ENCODE measurements at places on chromosomes 2 and 18.
A peak's percentile ranks its signal among the peaks of the same experiment; 100 is the strongest.

GRCh38 chr18:43484710-43485109 lies 207.4 kb upstream of the SYT4 start:
- no peak for DNase-seq

DNA sequence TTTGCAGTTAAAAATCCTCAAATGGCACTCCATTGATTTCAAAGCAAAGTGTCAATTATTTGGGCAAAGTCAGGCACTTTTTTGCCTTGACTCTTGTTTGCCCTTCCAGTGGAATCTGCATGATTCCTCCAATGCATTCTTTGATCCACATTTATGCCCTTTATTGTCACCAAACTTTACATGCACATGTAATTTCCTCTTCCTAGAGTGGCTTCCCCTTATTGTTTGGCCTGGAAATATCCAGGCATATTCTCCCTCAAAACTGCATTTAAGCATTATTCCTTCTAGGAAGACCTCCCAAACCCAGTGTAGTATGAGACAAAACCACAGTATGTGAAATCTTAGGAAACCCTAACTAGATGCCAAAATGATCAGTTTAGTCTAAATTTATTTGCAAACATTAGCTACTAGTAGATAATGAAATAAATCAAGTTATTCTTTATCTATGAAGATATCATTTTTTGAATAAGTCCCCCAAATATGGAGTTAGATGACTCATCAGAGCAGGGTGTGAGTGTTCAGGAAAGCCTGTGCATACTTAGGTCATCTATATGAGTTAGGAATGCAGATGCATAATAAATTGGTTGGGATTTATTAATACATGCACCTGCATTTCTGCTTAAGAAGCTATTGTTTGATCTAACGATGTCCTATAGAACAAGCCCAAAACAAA lies 433.3 kb upstream of the TCF4 start:
- DNase-seq = no peak

DNA sequence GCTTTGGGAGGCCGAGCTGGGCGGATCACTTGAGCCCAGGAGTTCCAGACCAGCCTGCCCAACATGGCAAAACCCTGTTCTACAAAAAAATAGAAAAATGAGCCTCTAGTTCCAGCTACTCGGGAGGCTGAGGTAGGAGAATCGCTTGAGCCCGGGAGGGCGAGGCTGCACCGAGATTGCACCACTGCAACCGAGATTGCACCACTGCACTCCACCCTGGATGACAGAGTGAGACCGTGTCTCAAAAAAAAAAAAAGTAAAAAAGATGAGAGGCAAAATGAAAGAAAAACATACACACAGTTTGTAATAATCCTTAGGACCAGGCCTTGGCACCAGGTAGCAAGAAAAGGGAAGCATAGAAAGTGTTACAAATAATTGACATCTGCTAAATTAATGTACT lies 22.0 kb downstream of the RBM43 start:
- DNase-seq = no peak

GRCh38 chr2:205280596-205281236 lies 401.6 kb upstream of the NRP2 start:
- no peak for DNase-seq

DNA sequence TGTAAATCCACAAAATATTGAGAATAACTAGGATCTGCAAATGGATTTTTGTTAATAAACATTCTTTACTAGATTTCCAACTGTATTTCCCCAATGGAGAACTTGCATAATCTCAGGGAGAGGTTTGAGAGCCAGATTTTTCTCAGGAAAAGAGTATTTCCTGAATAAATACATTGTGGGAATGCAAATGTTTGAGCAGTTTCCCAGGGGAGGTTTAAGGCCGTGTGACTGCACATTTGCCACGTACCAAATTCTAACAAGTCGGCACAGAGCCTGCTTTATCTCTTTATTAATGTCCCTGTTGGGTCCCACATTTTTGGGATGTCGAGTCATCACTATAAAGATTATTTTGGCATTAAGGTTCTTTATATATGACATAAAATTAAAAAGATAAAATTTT lies 27.0 kb downstream of the TFPI start:
- DNase-seq = no peak

- peak; percentile 75 for DNase-seq
These were observed 21.6 kb upstream of the SLC20A1 start for GRCh38 chr2:112623913-112624777.

DNA sequence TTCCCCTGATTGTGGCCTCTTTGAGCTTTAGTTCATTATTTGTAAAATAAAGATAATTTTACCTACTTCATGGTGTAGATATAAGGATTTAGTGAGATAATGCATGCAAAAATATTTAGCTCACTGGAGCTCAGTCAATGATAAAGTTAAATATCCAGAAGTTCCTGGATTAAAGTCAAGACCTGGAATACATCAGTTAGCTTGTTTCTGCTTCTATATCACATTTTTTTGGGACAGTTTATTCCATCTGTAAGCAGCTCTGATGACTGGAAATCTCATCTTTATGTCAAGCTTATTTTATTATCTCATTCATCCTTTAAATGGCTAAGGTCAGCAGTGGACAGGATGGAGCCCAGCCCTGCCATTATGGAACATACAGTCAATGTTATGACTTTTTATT lies 152.0 kb downstream of the EVA1A start:
- DNase-seq = no peak

- DNase-seq = no peak
These were observed 488.7 kb downstream of the DCDC2C start for GRCh38 chr2:4192119-4192518.

GRCh38 chr2:205627085-205627484 lies 55.2 kb upstream of the NRP2 start:
- DNase-seq = no peak

DNA sequence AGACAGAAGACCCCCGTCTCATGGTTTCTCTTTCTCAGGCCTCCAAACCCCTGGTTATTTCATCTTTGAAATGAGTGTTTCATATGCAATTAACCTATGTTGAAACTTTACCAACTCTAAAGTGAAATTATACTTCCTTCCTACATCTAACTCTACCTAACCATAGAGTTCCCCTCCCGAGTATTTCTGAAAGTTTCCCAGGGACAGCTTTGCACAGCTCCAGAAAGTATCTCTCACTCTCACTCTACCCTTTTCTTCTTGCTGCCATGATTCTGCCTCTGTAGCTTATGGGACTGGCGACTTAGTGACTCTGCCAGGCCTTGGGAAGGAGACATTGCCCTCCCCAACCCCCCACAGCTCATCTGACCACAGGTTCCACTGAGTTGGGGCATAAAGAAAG lies 107.9 kb downstream of the B3GNT2 start:
- DNase-seq = no peak

DNA sequence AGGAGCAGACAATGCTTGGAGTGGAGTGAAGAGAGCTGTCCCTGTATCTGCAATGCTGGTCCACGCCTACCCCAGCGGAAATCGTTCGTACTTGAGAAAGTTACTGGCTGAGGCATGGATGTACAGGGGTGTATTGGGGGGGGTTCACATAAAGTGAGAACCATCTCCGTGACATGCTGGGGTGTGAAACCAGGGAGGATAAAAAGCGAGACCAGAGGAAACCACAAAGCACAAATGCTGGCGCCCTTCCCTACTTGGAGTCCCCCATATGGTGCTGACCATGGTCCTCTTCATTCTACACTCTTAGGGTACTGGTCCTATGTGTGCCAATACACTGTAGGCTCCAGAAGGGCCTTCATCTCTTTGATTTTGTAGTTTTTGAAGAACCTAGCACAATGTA lies 244.1 kb downstream of the L3MBTL4 start:
- no peak for DNase-seq

- no peak for DNase-seq
These were observed 10.7 kb downstream of the BIN1 start for GRCh38 chr2:127096280-127096679.

- DNase-seq = no peak
These were observed 59.2 kb downstream of the PIEZO2 start for GRCh38 chr18:11089931-11090715.

DNA sequence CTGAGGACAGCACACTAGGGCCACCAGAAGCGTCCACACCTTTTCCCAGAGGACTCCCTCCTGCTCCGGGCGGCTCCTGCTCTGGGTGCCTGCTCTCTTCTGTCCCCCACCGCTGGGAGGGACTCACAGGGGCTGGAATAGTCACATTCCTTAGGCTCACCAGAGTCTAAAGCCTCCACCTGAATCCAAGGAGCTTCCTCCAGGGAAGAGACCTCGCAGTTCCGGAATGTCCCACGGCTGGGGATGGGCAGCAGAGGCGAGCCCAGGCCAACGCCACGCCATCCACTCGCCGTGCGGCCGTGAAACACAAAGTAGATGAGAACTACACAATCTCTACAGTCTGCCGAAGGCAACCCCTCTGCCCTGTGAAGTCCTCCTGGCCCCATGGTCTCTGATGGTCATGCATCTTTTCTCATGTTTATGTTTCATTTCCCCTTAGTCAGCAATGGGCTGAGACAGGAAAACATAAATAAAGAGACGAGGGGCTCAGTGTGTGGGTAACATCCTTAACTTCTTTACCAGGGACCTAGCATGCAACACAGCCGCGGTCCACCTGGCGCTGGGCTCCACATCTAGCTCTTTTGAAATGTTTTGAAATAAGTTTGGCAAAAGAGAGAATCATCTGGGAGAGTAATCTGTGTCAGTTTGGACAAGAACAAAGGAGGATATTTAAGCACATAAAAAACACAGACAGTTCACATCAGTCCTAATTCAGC lies 98.4 kb downstream of the PXDN start:
- DNase-seq = no peak

- DNase-seq = no peak
These were observed 19.2 kb upstream of the TANK start for GRCh38 chr2:161141033-161141432.

DNA sequence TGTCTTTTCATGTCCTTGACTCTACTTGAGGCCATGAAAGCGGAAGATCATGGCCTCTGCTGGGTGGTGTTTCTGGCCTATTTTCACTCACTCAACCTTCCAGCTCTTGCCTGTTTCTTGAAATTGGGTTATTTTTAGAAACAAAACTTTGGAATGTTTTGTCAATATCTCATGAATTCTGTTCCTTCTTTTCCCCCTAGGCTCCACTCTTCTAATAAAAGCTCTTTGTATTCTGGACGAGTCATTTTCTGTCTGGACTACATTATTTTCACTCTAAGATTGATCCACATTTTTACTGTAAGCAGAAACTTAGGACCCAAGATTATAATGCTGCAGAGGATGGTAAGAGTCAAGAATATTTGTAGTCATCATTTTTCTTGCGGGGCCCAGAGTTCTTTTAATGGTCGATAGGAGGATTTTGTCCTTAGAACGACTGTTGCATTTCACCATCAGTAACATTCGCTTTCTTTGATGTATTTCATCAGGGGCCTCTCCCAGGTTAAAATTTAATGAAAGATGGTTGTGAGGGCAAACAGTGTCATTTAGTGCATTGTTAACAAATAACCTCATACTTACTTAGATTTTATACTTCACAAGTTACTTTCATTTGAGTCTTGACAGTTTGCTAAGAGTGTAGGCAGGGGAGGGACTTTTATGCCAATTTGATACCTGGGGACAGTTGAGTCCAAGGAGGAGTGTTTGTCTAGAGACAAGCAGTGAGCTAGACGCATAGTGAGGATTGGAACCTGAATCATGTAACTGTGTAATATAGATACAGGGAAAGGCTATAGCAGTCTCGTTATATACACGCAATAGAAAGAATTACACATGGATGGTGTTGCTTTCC lies 64.6 kb downstream of the TRPM8 start:
- DNase-seq = no peak

GRCh38 chr2:72716601-72717000 lies 109.2 kb downstream of the EXOC6B start:
- no peak for DNase-seq

DNA sequence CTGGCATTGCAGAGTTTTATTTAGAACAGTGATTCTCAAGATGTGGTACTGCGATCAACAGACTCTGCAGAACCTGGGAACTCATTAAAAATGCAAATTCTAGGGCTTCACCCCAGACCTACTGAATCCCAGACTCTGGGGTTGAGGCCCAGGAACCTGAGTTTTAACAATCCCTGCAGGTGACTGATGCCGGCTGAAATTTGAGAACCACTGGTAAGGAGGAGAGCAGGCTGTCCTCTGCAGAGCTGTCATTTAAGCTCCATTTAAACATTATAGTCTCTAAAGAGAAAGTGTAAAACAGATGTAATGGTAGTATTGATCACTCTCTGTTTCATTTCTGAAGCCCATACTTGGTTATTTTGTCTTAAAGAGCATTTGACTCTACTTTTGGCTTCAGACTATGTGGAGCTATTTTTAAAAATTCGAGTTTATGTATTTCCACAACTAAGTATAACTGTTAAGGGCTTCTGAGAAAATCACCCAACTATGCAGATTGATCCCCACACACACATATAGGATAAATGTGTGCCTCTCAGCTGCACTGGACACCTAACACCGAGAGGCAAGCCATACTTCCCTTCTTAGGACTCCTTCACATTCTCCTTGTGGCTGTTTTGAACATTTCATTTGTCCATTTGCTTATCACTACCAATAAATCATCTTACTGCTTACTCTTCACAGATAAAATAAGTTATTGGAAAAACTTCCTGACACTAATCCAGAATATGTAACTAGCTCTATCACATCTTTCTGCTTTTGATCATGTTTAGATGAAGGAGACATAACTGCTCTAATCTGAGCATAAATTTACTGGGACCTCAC lies 487.5 kb downstream of the DLGAP1 start:
- no peak for DNase-seq

DNA sequence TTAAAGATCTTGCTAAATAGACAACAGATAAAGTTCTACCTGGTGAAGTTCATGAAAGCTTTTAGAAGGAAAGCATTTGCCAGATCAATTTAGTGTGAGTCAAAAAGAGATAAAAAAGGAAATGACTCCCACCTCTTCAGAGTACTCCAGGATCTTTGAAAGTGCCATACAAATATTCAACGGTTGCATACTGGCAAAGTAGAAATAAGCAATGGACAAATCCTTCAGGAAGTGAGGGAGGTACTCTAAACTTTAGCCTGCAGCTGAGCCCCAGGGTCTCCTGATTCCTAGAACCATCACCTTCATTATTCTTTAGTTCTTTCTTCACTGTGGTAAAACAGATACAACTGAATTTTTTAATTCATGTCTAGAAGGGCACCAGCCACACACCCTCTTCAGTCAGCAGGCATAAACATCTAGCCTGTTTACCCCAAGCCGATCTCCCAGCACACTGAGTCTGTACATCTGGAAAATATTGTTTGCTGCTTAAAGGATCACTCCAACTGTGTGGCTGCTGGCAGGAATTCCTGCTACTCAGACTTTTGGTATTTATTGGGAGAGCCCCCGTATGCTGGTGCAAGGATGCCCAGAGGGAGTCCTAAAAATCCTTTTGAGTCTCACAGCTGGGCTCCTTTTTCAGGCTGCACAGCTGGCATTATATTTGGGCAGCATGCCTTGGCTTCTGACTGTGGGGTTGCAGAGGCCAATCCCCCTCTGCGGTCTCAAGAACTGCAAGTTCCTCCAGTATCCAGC lies 72.3 kb upstream of the SESTD1 start:
- no peak for DNase-seq

Measured in activated T-helper 1 cell treated with anti-CD3 and anti-CD28 coated beads, Interleukin-12 subunit alpha, Interleukin-12 subunit beta, Interleukin-2, Interleukin-4 antibody, amounts not matched to agents 30 ng/mL and 10 ng/mL and 1 ng/mL, durations not matched to agents 14 hours and 24 hours and 36 hours (primary cell).